ENCODE measurements at places on chromosomes 4 and X.

DNA sequence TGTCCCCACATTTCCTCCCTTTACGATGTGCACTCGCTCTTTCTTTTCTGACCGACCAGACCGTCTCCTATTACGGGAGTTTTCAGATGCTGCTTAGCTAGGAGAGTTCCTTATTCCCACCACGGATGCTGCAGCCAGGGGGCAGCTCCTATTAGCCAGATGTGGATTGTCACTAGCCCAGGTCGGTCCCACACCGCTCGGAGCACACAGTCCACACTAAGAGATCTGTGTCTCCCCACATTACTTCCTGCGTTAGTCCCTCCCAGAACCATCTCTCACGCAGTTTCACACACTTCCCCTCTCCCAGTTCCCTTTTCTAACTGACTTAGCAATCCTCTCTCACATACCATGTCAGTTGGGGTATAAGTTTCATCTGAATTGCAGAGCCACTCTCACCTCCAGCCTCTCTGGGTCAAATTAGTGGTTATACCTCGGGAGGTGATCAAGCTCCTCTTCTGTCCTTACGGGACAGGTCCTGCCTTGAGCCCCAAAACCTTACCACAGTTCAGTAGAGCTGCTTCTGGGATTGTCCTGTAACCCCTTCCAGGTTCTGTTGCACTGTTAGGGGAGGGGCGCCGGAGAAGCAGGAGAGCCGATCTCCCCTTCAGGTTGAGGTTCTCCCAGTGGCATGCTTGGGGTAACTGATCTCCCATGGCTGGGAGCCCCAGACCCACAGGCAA is 28.2 kb downstream of the SULT1E1 start:
- no peak for DNase-seq

GRCh38 chr4:77147079-77147782 is 9.8 kb upstream of the CCNG2 start:
- DNase-seq = no peak

DNA sequence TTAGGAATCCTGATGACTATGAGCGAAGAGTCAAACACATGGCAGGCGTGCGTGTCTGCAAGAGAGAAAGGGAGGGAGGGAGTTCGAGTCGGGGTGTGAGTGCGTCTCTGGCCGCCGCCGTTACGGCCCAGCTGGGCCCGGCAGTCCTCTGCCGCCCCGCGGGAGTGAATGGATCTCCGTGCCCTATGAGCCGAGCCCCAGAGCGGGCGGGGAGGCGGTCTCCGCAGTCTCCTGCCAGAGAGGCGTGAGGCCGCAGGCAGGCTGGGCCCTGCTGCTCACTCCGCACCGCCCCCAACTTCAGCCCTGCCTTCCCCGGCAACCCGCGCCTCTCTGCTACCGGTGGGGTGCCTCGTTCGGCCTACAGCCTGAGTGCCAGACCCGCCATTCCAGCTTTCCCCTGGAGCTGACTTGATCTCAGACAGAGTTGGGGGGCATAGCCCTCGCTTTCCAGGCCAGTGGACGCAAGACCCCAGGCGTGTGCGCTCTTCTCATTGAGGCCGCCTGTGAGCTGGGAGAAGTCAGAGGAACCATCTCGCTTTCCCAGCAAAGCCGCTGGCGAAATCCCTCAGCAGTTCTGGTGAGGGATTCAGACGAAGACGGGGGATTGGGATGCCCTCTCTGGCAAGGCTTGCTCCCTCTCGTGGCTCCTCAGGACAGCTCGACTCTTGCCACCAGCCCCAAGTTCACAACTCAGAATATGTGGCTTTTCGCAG is 1.4 kb downstream of the SLC16A2 start:
- DNase-seq = no peak

GRCh38 chr4:66516940-66517339 is 846.7 kb upstream of the EPHA5 start:
- DNase-seq = no peak

GRCh38 chr4:127881563-127881864 is 821 bp downstream of the PLK4 start:
- DNase-seq = no peak

- no peak for DNase-seq
Measured at GRCh38 chr4:86092684-86093083, 267.2 kb downstream of the MAPK10 start.

- no peak for DNase-seq
Measured at GRCh38 chrX:148381603-148382002, 118.8 kb upstream of the AFF2 start.

- DNase-seq = no peak
Measured at GRCh38 chr4:154132406-154132805, 343.5 kb upstream of the SFRP2 start.

DNA sequence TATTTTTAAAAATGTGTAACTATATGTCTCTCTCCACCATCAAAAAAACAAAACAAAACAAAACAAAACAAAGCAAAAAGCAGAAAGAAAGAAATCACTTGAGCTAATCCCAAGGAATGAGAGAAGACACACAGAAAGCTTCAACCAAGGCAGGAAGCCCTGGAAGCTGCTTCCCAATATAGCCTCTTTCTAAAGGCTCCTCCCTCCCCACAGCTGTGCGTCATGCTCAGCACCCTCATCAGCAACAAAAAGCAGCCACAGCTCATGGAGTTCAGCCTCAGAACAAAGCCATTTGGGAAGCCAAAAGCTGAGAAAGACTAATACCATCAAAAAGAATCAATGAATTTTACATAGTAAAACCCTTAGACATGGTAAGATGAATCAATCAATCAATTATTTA is 501.6 kb upstream of the SMIM31 start:
- no peak for DNase-seq

DNA sequence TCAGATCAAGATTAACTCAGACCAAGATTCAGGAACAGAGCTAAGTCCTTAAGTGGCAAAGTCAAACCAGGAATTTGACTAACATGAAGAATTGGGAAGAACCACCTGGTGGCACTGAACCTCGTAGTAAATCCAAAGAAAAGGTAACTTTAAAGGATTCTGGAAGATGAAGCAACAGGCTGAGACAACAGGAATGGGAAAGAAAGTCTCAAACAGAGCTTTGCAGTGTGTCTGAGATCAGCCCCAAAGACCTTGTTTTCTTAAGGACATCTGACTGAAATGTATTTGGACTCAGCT is 126.1 kb downstream of the ASB9 start:
- no peak for DNase-seq

DNA sequence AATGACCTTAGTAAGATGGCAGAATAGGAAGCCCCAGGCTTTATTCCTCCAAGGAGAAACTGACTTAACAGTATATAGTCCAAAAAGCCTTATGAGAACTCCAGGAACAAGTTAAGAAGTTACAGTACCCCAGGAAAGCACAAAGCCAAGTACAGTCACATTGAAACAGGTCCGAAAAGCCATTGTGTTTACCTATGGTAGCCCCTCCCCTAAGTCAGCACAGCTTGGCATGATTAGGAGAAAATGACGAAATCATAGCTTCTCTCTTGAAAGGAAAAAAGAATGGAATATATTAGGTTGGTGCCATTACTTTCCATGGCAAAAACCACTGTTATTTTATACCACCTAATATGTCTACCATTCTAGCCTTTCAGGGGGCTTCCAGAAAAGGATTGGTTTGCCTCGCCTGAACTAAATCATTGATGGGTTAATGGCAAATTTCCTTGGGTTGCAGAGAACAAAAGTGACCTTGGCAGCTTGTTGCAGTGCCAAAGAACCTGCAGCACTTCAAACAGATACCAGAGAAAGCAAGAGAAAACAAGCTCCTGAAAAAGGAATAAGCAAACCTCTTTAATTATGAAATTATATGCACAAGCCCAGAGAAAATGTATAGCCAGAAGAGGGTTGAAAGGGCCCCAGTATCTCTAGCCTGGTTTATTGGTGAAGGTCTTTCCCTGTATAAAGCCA is 130.6 kb downstream of the PTCHD1 start:
- DNase-seq = no peak

DNA sequence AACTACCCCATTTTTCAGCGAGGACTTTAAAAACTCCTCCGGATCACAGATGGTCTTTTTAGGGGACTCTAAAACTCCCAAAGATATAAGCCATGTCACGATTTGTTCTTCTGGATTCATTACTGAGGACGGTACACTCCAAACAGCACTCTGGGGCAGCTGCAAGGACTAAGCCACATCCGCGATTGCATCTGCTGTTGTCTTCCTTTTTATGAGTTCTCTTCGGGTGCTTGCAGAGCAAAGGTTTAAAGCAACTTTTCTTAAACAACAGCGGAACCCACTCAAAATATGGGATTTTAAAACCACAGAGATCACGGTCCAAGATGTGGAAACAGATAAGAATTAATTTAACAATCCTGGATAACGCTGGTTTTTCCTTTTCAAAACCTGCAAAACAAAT is at the start of gene ARHGEF6:
Gene ARHGEF6, minus strand, starts transcription at position 170 of the 400 bp plus-strand sequence. Its CDS starts 50 bp downstream, at position 120.
- no peak for DNase-seq

DNA sequence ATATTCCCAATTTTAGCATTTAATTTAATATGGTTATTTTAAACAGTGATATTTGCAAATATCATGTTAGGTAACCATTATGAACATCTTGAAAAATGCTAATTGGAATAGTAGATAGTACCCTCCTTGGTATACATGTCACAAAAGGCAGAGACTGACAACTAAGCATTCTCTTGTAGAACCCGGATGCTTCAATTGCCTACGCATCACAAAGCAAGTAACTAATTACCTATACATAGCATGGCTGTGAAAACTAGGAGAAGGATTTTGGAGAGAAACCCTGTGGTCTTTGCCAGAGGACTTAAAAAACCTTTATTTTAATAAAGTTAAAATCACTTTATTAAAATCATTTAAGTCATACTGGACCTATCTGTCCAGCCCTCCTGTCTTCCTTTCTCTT is 764.1 kb upstream of the TENM3 start:
- no peak for DNase-seq

- DNase-seq = no peak
Measured at GRCh38 chr4:82706349-82707000, 92.1 kb downstream of the SCD5 start.

- no peak for DNase-seq
Measured at GRCh38 chrX:110698696-110699095, 96.9 kb downstream of the CHRDL1 start.

- no peak for DNase-seq
Measured at GRCh38 chrX:94751611-94752010, 1077.6 kb downstream of the FAM133A start.

DNA sequence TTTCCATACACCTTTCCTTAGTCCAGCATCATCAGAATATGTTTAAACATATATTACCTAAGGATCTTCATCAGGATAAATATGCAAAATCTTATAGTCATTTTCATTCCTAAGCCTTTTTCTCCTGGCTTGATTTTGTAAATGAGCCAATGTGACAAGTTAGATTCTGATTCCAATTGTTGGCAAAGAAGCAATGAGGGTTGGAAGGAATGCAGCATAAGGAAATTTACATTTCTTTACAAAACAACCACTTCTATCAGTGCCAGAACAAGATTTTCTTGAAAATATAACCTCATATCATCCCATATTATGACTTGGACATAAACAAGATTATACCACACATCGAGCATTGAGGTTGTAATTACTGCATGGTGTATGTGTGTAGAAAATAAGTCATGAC is 508.1 kb downstream of the TRAM1L1 start:
- no peak for DNase-seq

GRCh38 chr4:145183581-145183980 is 3.2 kb upstream of the OTUD4 start:
- DNase-seq = no peak

DNA sequence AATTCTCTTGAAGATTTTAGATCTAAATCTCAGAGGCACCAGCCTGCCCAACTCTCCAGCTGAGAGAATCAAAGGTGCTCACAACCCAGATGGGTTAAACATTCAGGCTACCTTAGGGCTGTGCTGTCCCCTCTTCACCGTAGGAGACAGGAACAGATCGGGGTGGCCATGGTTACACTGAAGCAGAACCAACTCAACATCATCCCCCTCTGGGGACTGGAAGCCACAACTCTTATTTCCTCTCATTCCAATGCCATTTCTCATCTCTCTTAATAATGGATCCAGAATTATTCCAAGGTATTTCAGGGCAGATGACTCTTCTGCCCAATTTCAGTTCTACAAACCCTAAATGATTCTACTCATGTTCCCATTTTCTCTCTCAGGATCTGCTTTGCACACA is 109.7 kb downstream of the NKX6-1 start:
- DNase-seq = no peak

DNA sequence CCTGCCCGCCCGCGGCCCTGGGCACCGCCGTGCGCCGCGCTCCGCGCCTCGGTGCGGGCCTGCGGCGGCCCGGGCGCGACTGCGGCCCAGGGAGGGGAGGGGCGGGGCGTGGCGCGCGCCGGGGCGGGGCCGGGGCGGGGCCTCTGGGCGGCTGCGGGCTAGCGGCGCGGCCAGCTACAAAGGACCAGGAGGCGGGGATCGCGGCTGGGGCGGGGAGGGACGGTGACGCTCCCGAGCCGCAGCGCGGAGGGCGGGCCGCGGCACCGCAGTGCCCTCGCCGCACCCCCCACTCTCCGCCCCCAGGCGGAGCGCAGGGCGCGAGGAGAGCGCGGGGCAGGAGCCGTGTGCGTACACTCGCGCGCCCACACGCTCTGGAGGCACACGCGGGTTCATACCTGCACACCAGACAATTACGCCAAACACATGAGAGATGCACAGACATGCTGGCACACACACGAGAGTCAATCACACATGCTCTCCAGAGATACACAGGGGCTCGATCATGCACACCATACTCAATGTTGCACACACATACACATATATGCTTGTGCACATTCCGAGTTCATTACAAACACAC is at the start of gene CRMP1:
Gene CRMP1, minus strand, starts transcription at position 83 of the 577 bp plus-strand sequence. CDS start 117 bp downstream, outside the sequence.
- DNase-seq = no peak

- DNase-seq = no peak
Measured at GRCh38 chr4:47519239-47519883, 34.3 kb downstream of the ATP10D start.

DNA sequence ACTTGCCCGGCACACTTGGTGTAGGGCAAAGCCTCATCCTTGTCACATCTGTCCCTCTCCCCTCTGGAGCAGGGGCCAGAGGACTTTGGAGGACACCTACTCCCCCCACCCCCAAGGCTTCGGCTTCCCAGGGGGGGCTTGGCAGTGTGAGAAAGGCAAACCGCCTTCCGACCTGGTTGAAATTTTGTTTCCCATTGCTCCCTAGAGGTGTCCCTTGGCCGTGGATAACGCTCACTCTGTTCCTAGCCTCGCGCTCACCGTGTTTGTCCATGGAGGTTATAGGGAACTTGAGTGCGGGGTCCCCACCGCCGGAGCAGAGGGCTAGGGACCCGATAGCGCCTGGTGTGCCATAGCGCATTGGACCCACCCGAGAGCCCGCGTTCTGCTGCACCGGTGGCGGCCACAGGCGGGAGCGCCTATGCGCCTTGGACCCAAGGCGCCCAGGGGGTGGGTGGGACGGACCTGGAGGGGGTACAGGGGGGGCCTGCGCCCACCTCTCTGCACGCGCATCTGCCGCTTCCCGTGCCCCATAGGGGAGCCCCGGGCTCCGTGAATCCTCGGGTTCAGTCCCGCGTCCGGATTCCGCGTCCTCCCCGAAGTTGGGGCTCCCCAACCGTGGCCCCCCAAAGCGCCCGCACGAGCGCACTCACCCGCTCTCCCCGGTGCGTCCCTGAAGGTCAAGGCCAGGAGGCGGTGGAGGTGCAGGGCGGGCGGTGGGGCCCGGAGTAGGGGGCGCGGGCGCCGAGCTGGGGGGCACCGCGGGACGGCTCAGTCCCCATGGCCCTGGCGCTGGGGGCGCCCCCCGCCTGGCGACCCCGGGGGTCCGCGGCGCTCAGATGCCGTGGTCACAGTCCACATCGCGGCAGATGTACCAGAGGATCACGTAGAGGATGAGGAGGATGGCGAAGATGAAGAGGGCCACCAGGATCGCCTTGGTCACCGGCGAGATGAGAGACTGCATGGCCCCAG is 82.7 kb upstream of the DHRSX start:
- DNase-seq = no peak

- DNase-seq = no peak
Measured at GRCh38 chrX:13283512-13283911, 36.3 kb downstream of the ATXN3L start.

GRCh38 chr4:159141193-159141592 is 38.3 kb downstream of the RAPGEF2 start:
- DNase-seq = no peak
